ENCODE measurements at places on chromosomes 12 and 14.

- DNase-seq: no peak
Measured at GRCh38 chr12:8951744-8952143, 2.3 kb upstream of the M6PR start.

DNA sequence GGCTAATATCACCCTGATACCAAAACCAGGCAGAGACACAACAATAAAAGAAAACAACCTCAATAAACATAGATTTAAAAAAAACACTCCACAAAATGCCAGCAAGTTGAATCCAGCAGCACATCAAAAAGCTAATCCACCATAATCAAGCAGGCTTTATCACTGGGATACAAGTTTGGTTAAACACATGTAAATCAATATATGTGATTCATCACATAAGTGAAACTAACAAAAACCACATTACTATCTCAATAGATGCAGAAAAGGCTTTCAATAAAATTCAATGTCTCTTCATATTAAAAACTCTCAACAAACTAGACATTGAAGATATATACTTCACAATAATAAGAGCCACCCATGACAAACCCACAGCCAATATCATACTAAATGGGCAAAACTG lies 17.0 kb upstream of the TAS2R14 start:
- no peak for DNase-seq

GRCh38 chr12:91841822-91842221 lies 303.8 kb downstream of the BTG1 start:
- DNase-seq: no peak

- no peak for DNase-seq
Measured at GRCh38 chr14:56334458-56334857, 216.2 kb downstream of the PELI2 start.
